ENCODE measurements at places on chromosomes 16 and 17.

- no peak for DNase-seq
Measured at GRCh38 chr17:6786618-6787017, 10.6 kb downstream of the FBXO39 start.

GRCh38 chr16:2924901-2925755, 13.4 kb downstream of the FLYWCH1 start:
- DNase-seq: no peak

DNA sequence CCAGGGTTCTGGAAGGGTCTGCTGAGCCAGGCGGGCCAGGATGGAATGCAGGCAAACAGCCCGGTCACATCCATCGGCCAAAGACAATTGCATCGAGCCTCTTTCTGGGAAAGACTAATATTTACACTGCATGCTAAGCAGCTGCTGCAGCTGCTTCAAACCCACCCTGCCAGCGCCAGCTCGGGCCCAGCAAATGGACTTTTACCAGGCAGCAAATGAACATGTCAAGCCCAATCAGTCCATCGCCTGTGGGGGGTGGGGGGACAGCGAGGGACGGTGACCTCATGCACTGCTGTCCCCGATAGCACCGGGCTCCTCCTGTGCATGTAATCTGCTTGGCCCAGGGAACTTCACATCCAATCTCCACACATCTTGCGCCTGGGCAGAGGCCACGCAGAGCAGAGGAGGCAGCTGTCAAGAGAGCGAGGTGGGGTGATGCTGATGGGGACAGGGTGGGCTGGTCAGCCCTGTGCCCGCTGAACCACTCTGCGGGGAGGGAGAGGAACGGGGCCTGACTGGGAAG, 39.4 kb upstream of the CDH5 start:
- no peak for DNase-seq

GRCh38 chr17:63529711-63530556, 6.8 kb downstream of the KCNH6 start:
- no peak for DNase-seq

DNA sequence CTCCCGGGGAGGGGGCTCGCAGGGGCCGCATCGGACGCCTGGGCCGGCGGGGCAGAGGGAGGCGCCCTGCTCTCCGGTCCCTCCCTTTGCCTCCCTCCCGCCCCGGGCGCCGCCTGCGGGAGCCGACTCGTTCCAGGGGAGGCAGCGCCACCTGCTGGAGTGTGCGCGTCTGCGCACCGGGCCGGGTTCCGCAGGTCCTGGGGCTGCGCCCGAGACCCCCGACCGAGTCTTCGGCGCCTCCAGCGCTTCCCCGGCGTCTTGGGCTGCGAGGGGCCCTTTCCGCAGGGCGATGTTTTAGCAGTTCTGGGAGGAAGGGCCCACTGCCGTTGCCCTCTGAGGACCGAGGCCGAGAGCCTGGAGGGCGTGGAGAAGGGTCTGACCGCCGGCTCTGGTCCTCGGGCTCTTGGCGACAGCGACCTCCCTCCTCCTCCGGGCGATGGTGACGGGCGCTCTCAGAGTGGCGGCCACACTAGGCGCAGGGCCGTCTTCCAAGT, 106.3 kb downstream of the SEC14L1 start:
- peak; percentile 84 for DNase-seq

GRCh38 chr16:85498607-85499006, 114.5 kb upstream of the GSE1 start:
- DNase-seq: no peak

GRCh38 chr16:86122681-86123342, 223.8 kb downstream of the IRF8 start:
- DNase-seq: no peak

DNA sequence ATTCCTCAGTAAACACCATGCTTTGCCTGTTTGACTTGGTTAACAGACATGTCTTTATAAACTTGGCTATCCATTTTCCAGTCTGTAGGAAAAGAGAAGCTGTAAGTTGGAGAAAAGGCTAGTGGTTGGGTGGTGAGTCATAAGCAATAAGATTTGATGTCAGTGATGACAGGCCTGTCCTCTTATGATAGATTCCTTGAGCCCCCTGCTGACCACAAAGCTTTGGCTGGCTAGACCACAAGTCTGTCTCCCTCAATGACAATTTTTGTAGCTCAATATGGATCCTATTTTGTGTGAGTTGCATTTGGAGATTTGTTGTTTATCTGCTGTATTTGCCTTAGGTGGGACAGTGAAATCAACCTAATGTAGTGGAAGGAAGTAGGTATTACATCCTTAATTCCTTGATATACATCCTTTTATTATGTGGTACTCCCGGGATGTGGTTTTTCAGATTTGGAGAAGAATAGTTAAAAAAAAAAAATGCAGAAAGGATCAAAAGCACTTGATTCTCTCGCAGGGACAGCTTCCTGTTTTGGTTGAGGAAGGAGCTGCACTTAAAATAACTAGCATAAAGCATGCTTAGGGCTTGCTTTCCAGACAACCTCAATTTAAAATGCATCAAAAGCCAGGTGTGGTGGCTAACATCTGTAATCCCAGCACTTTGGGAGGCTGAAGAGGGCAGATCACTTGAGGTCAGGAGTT, 67.4 kb downstream of the SIAH1 start:
- no peak for DNase-seq

DNA sequence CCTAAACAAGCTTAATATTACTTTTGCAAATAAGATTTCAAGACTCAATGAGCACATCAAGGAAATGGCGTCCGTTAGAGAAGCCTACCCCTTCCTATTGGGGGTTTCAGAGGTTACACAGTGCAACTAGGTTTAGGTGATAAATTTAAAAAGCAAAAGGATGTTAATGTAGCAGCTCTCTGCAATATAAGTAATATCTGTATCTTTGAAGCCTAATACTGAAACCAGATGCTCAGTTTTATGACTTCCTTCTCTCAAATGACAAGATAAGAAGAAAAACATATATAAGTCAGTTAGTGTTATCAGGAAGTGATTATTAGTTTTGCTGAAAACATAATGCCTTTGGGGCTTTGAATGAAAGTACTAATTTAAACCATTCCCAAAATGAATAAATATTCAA, 54.3 kb upstream of the MED13 start:
- DNase-seq: no peak

DNA sequence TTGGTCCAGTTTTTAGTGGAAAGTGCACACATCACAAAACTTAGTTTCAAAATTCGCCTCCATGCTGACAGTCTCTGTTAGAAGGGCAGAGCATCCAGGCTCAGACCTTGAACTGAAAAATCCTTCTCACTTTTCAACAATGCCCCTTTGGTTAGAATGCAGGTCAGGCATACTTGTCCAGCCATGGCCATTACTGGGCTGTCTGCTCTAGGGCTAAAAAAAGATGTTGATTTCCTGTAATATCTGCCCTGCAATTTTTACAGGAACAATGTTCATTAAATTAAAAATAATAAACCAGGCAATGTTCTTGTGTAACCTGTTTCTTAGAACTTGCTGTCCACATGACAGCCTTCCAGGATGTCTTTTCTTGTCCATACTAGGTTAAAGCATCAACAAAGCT, 122.4 kb downstream of the SNX11 start:
- no peak for DNase-seq

DNA sequence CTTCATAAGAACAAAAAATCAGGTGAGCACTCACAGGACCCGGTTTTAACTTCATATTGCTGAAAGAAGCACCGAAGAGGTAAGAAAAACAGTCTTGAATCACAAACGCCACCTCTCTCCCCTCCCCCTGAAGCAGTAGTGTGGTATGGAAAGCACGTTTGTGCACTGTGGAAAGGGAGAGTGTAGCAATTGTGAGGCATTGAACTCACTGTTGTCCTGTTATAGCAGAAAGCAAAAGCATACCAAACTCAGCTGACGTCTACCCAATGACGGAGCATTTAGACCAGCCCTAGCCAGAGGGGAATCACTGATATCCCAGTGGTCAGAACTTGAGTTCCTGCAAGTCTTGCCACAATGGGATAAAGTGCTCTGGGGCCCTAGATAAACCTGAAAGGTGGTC, 98.8 kb downstream of the DYNLRB2 start:
- no peak for DNase-seq

- DNase-seq: no peak
Measured at GRCh38 chr17:51630101-51630671, 369.8 kb downstream of the UTP18 start.

DNA sequence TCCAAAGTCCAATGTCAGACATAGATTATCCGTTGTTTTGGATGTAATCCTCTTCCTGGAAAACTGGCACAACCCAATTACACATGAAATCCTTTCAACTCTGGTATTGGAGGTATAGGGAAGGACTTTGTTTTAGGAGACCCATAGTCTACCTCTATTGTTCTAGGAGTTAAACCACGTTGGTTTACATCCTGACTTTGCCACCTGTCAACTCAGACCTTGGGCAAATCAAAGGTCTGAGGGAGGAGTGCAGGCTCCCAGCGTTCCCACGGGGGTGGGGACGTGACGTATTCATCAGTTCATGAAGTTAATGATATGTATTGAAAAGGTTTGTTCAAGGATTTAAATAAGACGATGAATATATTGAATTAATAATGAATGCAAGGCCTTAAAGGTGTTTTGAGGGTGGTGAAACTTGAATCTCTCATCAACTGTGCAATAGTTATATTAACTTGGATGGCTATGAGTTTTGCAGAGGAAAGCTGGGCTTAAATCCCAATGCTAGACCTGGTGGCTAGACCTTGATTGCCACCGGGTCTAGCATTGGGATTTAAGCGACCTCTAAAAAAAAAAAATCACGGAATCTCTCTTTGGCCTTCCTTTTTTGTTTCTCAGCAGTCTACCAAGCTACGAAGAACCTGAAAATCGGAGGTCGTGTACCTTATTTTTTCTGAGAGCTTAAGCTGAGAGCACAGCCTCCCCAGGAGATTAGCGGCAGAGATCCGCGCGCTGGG, 744 bp upstream of the NF1 start:
- no peak for DNase-seq

DNA sequence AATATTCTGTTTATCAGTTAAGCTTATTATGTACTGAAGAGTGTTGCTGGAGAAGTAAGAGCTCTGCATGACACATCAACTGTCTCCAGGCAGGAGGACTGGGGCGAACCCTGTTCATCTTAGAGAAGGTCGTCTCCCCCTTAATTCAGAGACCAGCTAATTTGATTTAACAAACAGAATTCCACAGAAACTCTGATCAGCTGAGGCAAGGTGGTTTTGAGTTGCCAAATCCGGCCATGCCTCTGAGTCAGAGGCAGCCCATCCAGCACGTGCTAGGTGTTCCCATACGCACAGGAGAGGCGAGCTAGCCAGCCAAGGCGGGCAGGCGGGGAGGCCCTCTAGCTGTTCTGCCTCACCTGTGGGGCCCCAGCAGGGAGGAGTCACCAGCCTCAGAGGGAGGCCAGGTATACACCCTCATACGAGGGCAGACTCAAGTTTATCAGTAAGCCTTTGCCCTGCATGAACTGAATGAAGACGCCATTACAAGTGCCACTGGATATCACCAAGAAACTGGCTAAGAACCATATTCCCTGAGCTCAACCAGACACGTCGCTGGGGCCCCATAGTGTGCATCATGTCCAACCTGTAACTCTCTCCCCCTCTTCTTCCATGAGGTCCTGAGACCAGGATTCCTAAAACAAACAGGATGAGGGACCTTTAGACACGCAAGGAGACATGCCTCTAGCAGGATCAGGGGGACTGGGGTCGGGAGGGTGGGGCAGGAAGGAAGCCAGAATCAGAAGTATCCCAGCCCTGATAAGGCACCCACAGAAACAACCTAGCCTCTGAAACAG, 25.7 kb downstream of the STAT5A start:
- DNase-seq: peak; percentile 24

- no peak for DNase-seq
Measured at GRCh38 chr17:42476411-42476810, 17.7 kb downstream of the ATP6V0A1 start.

DNA sequence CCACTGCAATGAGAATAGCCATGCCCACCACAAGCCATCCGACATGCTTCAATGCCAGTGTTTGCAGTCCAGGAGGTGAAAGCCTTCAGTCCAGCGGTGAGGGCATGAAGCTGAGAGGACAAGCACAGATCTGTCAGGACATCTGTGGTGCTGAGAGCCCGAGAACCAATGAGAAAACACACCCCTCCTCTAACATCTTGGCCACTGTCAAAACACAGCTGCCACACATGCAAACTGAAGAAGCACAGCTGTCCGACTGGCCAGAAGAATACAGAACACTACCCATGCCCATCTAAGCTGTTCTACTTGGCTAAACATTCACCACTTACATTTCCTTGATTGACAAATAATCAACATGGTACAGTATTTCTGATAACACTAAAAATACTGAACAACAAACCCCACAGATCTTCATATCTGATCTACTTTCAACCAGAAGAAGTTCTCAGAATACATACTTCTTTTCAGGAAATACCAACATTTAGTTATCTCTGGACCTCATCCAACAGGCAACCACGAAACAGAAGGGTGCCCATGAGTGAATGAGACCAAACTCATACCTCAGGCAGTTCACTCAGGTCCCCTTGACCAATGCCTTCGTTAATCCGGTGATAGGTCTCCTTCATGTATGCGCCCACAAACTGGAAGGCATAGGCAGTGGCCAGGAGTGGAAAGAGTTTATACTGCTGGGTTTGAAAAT, 10.2 kb upstream of the FBF1 start:
- DNase-seq: no peak

GRCh38 chr16:23152386-23153178, 3.3 kb upstream of the USP31 start:
- no peak for DNase-seq

DNA sequence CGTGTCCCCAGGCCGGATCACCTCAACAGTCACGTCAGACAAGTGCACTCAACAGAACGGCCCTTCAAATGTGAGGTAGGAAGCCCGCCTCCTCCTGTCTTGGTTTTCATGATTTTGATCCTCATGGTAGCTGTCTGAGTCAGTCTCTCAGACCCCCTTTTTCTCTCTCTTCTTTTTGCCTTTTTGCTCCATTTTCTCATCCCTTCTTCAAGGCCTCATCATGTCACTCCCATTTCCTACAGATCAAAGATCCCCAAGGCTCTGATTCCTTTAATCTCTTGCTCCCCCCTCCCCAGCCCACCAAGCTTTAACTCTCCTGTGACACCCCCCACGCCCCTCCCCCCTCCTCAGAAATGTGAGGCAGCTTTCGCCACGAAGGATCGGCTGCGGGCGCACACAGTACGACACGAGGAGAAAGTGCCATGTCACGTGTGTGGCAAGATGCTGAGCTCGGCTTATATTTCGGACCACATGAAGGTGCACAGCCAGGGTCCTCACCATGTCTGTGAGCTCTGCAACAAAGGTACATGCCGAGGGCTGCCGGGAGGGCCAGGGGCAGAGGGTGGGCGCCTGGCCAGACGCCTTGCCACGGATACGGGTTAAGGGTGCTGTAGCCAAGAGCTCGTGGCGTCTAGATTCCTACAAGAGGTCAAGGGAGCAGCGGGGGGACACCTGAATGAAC, 2.0 kb downstream of the MAZ start:
- no peak for DNase-seq

DNA sequence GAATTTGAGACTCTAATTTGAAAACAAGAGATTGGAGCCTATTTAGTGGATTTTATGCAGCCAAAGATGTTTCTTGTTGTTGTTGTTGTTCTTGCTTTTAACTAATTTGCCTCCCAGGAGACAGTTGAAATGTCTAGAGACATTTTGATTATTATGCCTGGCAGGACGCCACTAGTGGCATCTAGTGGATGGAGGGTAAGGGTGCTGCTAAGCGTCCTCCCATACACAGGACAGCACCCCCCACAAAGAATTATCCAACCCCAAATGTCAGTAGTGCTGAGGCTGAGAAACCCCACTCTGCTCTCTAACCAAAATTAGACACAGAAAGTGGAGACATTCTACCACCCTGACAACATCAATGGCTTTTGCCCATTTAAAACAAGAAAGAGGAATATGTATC, 15.4 kb upstream of the HSBP1 start:
- DNase-seq: no peak

GRCh38 chr16:3479654-3480216, 15.6 kb downstream of the C16orf90 start:
- DNase-seq: no peak
